ENCODE measurements at places on chromosomes 1 and 21.

- DNase-seq = no peak
These were observed 14.6 kb downstream of the SEMA6C start for GRCh38 chr1:151131701-151132334.

GRCh38 chr1:52662645-52663313 lies 29.8 kb downstream of the SHISAL2A start:
- peak; percentile 86 for DNase-seq

DNA sequence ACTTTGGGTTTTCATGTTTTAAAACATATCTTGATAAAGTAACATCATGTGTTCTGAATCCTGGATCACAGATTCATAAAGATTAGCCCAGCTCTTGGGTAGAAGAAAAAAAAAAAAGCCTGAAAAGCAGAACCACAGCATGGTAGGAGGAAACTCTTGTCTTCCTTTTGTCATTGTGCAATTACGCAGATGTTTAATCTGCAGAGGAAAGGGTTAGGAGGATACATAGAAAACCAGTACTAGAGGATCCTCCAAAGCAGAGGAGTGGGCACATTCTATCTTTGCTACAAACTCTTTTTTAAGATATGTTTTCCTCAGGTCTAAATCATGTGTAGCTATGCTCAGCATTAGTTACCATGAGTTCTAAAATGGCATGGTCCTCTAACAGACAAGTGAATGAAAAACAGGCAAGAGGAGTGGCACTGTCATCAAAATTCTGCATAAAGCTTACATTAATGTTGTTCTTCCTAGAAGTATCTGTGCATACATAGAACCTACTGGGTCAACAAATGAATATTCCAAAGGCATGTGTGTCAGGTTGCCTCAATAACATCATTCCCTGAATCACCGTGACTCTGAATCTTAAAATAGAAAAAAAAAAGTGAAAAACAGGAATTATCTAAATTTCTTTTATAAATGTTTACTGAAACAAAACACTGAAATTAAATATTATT lies 107.0 kb downstream of the NME7 start:
- no peak for DNase-seq

- DNase-seq = no peak
These were observed 656.7 kb downstream of the AJAP1 start for GRCh38 chr1:5311147-5311546.

DNA sequence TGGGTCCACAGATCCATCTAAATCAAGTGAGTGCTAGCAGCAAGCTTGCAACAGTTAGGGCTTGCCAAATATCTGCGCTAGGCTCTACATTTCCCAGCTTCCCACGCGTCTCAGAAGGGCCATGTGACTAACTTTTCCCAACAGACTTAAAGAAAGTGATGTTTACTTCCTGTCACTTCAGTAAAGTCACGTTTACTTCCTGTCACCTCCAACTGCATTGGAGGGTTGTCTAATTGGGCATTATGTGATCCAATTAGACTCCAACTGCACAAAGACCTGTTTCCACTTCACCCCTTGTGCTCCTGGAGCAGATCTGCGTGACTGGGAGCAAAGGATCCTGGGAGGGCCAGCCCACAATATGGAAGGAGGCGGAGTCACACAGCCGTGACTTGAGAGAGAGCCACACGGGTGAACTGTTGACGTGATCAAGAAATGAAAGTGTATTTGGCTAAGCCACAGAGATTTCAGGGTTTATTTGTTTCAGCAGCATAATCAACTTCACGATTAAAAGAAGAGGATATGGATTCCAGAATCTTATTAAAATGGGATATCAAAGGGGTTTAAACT lies 77.7 kb downstream of the CYYR1 start:
- no peak for DNase-seq

- DNase-seq = no peak
These were observed 219 bp downstream of the CELF3 start for GRCh38 chr1:151716405-151716762.

- no peak for DNase-seq
These were observed 100.1 kb upstream of the C1orf174 start for GRCh38 chr1:3999941-4000735.

DNA sequence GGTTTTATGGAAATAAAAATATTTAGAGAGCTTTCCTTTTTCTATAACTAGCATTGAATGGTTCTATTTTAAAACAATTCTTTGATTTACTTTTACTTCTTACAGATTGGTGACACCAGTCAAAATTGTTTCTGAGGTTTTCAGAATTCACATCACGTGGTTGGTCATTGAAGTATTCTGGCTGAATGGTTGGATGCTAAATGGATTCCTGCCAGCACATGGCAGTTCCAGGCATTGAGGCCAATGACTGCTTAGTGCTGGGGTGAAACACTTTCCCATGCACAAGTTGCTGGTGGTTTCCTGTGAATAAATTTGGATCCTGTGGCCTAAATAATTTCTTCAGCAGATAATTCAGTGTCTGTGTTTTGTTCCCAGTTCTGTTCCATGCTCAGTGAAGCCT lies 20.6 kb downstream of the NCAM2 start:
- no peak for DNase-seq

GRCh38 chr1:233237647-233238046 lies 57.9 kb downstream of the PCNX2 start:
- DNase-seq = no peak

GRCh38 chr1:116203181-116203723 lies 92.1 kb downstream of the MAB21L3 start:
- DNase-seq = no peak

DNA sequence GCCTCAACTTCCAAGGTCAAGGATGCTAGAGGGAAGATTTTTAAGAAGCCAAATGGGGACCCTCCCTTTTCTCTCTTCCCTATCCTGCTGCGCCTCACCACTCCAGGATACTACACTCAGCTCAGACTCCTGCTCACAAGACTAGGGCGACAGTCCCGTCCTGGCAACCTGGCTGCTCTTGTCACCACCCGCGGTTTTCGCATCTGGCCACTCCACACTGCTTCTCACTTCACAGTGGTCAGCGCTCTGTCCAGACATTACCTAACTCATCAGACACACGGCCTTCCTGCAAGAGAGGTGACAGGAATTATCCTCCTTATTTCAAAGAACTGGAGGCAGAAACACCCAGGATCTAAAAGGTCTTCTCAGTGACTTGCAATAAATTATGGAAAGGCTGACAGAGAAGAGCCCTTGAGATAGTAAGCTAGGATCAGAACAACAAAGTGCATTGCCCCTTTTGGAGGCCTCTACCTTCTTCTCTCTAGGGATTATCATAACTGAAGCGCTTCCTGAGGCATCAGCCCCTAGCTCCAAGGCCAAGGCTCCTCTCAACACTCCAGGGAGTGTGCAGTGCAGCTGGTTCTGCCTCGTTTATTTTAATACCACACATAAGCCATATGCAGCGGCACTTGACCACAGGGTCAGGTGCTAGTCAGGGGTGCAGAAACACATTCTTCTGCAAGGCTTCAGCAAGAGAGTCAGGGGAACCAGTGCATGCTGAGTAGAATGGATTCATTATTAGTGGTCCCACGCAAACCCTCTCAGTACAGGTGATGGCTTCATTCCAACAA lies 41.9 kb downstream of the ASTN1 start:
- DNase-seq = no peak

GRCh38 chr1:226436855-226437491 lies 29.1 kb upstream of the PARP1 start:
- DNase-seq = no peak

- DNase-seq = peak; percentile 54
These were observed 1.6 kb upstream of the IER5 start for GRCh38 chr1:181086926-181087325.

GRCh38 chr1:221558396-221558795 lies 183.5 kb downstream of the DUSP10 start:
- no peak for DNase-seq

DNA sequence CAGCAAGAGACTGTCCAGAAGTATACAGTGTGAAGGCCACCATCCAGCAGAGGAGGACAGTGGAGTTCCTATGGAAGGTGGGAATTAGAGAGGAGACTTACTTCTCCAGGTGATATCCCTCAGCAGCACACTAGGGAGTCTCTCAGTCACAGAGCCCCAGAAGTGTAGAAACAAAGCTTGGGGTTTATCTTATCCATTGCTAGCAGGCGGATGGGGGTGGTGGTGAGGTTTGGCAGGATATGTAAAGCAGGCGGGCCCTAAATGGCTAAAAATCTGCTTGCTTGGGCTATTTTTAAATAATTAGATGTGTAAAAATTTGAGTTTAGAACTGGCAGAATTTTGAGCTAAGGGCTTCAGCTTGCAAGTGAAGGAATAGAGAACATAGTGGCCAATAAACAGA lies 50.1 kb upstream of the RGS18 start:
- no peak for DNase-seq

All from RWPE1 (cell line).